ENCODE measurements at places on chromosomes 4 and X.

DNA sequence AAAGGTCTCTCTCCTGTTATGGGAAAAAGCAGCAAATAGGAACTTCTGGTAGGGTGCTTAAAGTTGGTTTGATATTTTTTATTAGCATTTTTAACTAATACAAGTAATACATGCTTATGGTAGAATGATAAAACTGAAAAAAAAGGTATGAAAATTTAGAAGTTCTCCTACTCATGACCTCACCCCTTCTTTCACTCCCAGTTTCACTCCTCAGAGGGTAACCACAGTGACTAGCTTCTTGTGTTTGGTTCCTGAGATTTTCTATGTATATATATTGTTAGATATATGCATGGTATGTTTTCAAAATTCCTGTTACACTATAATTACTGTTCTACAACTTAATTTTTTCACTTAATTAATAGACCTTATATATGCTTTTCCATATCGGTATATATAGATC, 66.5 kb downstream of the AR start:
- DNase-seq = no peak

- DNase-seq = no peak
Measured at GRCh38 chrX:24399550-24399949, 39.1 kb downstream of the SUPT20HL1 start.

DNA sequence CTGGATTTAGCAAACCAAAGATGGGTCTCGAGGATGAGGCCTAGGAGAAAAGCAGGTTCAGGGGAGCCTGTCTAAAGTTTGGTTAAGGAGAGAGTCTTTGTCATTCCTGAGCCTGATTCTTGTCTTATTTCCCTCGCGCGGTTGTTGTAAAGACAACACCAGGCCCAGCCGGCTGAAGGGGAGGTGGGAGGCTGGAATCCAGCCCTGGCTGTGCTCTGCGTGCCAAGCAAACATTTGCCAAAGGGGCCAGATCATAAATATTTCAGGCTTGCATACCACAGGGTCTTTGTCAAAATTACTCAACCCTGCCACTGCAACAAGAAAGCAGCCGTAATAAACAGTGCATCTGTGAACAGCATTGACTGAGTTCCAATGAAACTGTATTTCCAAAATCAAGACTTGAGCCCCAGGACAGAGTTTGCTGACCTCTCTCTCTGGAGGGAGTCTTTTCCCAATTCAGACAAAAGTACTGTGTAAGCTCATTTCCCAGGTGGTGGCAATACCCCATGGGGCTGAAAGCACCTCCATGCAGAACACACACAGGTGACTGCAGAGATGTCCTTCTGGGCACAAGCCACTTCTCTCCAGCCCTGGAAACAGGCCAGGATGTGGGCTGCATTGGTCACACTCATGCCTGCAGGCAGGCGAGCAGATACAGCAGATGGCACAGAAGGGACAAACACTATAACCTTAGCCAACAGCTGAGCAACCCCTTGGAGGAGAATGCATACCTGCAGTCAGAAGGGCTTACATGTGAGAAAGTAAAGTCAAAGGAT, 320.3 kb downstream of the STK32B start:
- DNase-seq = no peak

DNA sequence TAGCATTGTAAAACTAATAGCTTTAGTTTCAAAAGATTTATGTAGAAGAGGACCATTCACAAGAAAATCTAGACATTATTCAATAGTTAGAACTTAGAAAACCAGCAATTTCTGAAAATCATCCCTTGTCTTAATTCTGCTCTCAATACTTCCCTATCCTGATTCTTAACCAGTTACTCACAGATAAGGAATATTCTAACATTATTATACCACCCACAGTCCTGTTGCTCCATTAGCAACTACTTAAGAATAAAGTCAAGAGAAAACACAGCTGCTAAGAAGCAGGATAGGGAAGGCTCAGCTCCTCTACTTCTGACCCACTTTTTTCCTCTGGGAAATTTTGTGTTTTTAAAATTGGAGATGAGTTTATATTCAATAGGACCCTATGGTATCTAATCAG, 47.7 kb downstream of the PHKA1 start:
- DNase-seq = no peak
